Daoy (cell line): ENCODE measurements at places on chromosomes 2 and 18.
A peak's percentile ranks its signal among the peaks of the same experiment; 100 is the strongest.

GRCh38 chr18:78557371-78557770 lies 422.2 kb upstream of the SALL3 start:
- no peak for DNase-seq

DNA sequence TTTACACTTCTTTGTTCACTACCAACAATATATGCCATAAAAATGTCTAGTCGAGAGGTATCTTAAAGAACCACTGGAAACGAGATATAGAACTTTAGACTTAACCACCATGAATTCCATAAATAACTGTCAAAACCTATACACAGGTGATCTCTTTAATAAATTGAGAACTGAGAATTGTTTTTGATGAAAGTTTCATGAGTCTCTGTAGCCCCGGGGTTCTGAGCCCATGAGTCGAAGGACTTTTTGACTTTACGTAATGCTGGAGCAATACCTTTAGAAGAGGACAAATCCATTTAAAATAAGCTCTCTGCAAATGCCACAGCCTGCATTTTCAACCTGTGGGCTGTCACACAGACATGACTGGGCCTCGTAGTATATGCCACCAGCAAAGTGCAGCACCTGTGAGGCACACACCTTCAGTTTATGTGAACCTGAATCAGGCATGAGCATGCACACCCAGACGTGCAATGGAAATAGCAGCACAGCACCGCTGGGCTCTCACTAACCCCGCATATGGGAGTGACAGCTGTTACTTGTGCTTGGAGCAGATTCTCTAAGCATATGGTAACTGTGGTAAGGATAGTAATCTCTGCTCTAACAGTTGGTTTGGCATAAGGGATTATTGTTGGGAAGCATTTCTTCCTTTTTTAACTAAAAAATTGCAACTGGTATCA lies 383.2 kb downstream of the SOCS6 start:
- no peak for DNase-seq

DNA sequence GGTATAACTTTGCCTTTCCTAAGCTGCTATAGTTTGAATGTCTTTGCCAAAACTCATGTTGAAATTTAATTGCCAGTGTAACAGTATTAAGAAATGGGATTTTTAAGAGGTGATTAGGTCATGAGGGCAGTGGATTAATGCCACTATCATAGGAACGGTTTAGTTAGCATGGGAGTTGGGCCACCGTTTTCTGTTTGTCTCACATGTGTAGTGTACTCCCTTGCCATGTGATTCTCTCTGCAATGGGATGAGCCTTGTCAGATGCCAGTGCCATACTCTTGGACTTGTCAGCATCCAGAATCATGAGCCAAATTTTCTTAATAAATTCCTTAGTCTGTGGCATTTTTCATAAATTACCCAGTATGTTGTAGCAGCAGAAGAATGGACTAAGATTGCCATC lies 388.9 kb upstream of the RGPD4 start:
- DNase-seq = no peak

- peak; percentile 20 for DNase-seq
Measured at GRCh38 chr18:32930695-32931301, 158.0 kb upstream of the KLHL14 start.

DNA sequence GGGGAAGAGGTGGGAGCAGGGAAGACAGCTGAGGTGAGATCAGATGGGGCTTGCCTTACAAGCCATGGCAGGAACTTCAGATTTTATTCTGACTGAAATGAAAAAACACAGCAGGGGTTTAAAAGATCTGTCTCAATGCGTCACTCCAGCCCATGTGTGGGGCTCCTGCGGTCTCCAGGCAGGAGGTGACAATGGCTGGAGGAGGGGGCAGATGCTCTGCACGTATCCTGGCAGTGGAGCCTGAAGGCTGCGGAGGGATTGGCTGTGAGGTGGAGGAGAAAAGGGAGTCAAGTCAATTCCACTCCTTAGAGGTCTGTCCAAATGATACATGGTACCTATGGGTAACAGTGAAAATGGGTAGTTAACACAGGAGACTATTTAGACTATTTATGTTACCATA lies 40.5 kb upstream of the KIDINS220 start:
- no peak for DNase-seq

DNA sequence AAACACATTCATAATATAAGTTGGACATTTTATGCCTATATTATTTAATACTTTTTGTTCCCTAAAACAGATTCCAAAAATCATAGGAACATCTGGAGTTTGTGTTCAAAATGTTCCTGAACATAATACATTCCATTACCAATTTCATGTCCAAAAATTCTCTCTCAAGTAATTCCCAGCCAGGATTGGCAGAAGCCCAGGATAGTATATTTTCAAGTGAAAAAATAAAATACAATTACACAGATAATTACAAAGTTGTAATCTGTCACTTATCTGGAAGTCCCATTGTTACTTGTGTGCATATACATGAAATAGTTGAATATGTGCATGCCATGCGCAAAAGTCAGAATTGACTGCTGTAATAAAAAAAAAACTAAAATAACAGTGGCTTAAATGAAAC lies 5.2 kb upstream of the SCN7A start:
- no peak for DNase-seq

DNA sequence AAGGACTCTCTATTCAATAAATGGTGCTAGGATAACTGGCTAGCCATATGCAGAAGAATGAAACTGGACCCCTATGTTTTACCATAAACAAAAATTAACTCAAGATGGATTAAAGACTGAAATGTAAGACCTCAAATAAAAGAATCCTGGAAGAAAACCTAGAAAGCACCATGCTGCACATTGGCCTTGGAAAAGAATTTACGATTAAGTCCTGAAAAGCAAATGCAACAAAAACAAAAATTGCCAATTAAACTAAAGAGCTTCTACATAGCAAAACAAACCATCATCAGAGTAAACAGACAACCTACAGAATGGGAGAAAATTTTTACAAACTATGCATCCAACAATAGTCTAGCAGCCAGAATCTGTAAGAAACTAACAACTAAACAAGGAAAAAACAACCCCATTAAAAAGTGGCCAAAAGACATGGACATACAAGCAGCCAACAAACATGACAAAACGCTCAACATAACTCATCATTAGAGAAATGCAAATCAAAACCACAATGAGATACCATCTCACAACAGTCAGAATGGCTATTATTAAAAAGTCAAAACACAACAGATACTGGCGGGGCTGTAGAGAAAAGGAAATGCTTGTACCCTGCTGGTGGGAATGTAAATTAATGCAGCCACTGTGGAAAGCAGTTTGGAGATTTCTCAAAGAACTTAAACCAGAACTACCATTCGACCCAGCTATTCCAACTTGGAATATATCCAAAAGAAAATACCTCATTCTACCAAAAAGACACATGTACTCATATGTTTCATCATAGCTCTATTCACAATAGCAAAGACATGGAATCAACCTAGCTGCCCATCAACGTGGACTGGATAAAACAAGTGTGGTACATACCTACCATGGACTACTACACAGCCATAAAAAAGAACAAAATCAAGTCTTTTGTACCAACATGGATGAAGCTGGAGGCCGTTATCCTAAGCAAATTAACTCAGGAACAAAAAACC lies 30.6 kb downstream of the SEPTIN10 start:
- DNase-seq = no peak

- no peak for DNase-seq
Measured at GRCh38 chr2:24077879-24078278, 1.8 kb upstream of the SF3B6 start.

GRCh38 chr2:182933629-182934028 lies 67.2 kb upstream of the FRZB start:
- no peak for DNase-seq

- peak; percentile 85 for DNase-seq
Measured at GRCh38 chr2:216315802-216316603, 56.3 kb downstream of the MARCHF4 start.

GRCh38 chr18:22469926-22470247 lies 52.2 kb upstream of the CTAGE1 start:
- no peak for DNase-seq

- DNase-seq = peak; percentile 25
Measured at GRCh38 chr2:118169359-118170005, 81.2 kb downstream of the INSIG2 start.

- no peak for DNase-seq
Measured at GRCh38 chr2:109057686-109058085, 68.7 kb upstream of the EDAR start.
